Central memory CD8-positive, alpha-beta T cell (primary cell): ENCODE measurements at places on chromosomes 6 and 20.

- DNase-seq, result no peak
Observed at GRCh38 chr6:105259913-105260889, 80.4 kb upstream of the POPDC3 start.

- DNase-seq, result no peak
Observed at GRCh38 chr20:50658804-50659380, 32.5 kb downstream of the RIPOR3 start.

DNA sequence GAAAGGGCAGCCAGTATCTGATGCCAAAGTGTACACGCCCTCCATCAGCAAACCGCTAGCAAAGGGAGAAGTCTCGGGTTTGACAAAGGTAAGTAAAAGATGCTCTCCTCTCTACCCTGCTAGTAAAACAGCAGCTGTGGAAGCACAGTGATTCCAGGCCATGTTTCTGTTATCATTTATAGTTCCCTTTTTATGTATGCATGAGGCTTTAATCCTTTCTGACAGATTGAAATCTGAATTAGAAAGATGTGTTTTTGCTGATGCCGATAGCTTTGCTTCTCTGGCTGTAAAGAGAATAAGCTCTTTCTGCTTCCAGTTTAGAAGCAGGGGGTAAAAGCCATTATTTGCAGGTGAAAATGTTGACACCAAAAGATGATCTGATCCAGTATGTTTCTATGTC lies 392.4 kb upstream of the SOX4 start:
- no peak for DNase-seq

GRCh38 chr6:36296240-36296639 lies 26.4 kb downstream of the PNPLA1 start:
- no peak for DNase-seq

- no peak for DNase-seq
Observed at GRCh38 chr6:75852721-75853120, 103.7 kb downstream of the MYO6 start.

GRCh38 chr6:83976871-83977270 lies 56.7 kb upstream of the MRAP2 start:
- DNase-seq, result no peak

- no peak for DNase-seq
Observed at GRCh38 chr6:170439366-170440361, 113.4 kb downstream of the PSMB1 start.

DNA sequence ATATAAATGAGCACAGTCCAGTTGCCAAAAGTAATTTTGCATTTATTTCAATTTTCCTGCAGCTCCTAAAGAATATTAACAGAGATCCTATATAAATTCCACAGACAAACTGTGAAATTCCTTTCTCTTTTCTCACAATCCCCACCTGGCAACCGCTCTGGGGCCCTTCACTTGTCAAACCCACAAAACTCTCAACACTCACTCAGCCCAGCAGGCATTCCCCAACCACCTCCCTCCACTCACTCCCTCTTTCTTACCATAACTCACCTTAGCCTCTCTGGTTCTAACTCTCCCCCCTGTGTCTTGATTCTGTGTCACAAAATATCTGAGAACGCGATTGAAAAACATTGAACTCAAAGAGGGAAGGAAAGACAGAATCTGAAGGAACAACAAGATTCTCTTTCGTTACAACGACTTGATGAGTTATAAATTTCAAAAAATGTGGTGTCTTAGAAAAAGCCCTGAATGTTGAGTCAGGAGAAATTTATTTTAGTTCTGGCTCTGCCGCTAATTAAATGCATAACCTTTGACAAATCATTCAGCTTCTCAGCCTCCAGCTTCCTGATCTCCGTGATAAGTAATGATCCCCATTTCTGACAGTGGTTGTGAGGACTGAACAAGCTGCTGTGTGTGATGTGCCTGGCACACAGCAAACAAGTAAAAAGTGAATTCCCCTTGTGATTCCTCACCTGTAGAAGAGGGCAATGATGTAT lies 87.9 kb downstream of the UNC5CL start:
- no peak for DNase-seq

- DNase-seq, result no peak
Observed at GRCh38 chr6:131524695-131525336, 48.2 kb upstream of the ARG1 start.

- DNase-seq, result no peak
Observed at GRCh38 chr6:140105857-140106256, 731.4 kb upstream of the CITED2 start.

DNA sequence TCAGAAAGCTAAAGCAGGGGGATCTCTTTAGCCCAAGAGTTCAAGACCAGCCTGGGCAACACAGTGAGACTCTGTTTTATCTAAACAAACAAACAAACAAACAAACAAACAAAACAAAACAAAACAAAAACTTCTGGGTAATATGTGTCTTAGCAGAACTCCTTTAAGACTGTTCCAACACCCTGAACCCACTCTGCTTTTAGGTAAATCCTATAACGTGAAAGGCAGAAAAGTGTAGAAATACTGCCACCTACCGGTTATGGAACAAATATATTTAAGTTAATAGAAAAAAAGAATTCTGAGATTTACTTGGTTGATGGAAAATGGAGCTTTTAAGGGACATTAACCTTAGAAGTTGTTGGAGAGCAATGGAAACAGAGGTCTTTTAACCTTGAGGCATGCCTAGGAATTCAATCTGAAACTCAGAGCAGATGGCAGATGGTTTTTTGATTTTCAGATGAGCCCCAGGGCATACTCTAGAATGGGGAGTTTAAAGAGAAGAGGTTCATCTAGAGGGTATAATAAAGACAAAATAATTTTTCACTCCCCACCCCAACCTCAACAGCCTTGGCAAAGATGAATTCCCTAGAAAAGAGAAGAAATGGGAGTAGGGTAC lies 38.5 kb downstream of the SOD2 start:
- no peak for DNase-seq

- no peak for DNase-seq
Observed at GRCh38 chr6:170266061-170266825, 24.6 kb downstream of the DLL1 start.

- peak; percentile 60 for DNase-seq
Observed at GRCh38 chr20:62156592-62157386, 13.2 kb downstream of the SS18L1 start.

GRCh38 chr6:106379951-106380350 lies 19.4 kb downstream of the CRYBG1 start:
- no peak for DNase-seq
